ENCODE measurements at places on chromosomes 2 and 18.

GRCh38 chr2:104673225-104673624 is 180.7 kb upstream of the POU3F3 start:
- no peak for DNase-seq

DNA sequence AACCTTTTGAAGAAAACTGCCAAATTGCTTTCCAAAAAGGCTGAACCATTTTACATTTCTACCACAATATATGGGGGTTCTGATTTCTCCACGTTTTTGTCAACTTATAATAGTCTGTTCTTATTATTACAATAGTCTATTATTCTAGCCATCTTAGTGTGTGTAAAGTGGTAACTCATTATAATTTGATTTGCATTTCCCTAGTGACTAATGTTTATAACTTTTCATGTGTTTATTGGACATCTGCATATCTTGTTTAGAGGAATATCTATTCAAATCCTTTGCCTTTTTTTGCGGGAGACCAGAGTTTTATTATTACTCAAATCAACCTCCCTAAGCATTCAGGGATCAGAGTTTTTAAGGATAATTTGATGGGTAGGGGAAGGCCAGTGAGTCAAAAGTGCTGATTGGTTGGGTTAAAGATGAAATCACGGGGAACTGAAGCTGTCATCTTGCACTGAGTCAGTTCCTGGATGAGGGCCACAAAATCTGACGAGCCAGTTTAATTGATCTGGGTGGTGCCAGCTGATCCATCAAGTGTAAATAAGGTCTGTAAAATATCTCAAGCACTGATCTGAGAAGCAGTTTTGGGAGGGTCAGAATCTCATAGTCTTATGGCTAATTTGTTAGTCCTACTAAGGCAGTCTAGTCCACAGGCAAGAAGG is 303.4 kb upstream of the NCKAP5 start:
- no peak for DNase-seq

- no peak for DNase-seq
Observed at GRCh38 chr2:38932586-38932985, 42.9 kb downstream of the ARHGEF33 start.

- DNase-seq: no peak
Observed at GRCh38 chr2:144248350-144249034, 271.4 kb downstream of the ZEB2 start.

DNA sequence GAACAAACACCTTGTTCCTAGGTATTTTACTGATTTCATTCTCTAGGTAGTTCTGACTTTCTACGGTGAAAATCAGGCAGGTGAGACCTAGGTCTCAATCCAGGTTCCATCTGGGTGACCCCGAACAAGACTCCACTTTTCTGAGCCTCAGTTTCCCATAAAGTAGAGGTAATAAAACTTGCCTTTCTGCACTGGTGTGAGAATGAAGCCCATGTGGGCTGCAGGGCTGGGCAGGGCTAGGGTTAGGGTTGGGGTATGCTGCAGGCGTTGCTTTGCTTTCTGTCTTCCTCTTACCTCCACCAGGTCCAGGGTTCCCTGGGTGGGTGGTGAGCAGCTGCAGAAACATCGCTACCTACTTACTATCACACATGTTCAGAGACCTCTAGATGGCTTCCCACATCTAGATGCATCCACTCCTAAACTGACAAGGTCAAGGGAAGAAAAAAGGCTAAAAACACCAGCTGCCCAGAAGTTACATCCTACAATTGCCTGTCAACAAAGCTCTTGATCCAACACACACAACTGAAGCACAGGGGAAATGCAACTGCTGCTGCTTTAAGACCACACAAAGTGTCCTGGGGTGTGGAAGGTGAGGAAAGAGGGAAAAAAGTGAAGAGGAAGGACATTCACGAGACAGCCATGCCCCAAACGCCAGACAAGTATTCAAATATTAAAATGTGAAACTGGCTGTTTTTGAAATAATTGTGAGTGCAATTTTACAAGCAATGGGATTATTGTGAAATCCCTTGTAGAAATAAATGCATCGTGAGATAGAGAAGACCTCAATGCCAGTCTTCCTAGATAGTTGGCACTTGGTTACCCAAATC is 23.5 kb downstream of the MBP start:
- no peak for DNase-seq

DNA sequence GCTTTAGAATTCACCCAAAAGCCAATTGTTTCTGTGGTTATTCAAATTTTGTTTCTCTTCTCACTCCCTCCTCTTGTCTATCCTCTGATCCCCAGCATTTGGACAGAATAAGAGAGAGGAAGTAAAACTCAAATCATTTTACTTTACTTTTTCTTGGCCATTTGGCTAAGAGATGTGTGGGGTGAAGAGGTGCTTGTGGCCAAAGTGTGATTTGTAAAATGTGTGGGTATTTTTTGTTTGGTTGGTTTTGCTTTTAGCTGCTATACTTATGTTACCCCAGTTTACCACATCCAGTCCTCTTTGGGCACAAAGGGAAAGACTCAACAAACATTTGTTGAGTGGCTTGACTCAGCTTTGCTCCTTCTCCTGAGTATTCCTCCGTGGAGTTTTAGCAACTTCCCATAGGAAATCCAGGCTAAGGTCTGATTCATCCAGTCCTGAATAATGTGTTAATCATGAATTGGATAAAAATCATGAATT is 109.1 kb upstream of the CYP1B1 start:
- no peak for DNase-seq

DNA sequence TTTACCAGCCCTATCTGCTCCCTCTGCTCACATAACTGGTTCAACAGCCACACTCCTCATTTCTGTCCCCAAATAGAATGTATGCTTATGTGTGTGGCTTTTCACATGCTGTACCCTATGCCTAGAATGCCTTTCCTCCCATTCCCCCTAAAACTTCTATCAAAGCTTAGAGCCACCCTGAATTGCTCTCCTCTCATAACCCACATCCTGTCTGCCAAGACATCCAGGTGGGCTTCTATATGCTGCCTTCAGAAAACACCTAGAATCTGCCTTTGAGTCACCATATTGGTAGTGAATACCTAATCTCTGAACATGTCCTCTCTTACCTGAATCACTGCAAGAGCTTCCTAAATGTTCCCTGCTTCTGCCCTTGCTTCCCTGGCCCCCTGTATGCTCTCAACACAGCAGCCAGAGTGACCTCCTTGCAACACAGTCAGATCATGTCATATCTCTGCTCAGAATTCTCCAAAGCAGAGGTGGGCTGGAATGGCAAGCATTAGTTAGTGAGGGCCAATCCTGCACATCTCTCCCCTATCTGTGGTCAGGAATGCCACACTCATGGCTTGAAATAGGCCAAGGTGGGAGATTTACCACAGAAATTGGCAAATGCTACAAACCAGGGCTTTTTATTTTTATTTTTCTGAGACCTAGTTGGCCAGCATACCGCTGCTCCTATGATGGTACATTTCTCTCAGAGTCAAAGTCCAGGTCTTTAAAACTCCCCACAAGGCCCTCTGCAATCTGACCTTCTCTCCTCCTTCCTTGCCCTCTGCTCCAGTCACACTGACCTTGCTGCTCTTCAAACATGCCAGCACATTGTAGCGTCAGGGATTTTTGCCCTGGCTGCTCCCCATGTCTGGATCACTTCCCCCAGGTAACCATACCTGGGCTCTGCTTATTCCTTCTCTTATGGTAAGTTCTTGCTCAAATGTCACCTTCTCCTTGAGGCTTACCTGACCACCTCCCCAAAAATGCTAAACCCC is 111.8 kb upstream of the STON1 start:
- DNase-seq: no peak

GRCh38 chr2:46917628-46918027 is 2.0 kb upstream of the MCFD2 start:
- no peak for DNase-seq

DNA sequence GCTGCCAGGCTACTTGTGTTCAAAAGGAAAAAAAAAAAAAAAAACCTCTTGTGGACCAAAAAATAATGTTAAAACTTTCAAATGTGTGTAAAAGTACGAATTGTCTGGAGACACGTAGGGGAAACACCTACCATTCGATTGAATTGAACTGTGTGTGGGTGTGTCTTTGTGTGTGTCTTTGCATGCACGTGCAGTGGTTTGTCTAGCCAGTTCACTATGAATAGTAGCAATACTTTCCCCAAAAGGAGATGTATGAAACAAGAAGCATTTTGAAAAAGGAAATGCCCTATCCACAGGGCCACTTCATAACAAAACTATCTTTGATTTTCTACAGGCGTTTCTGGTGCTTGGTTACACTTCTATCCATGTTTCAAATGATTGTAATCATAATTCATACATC is 186.8 kb downstream of the RPRM start:
- no peak for DNase-seq

DNA sequence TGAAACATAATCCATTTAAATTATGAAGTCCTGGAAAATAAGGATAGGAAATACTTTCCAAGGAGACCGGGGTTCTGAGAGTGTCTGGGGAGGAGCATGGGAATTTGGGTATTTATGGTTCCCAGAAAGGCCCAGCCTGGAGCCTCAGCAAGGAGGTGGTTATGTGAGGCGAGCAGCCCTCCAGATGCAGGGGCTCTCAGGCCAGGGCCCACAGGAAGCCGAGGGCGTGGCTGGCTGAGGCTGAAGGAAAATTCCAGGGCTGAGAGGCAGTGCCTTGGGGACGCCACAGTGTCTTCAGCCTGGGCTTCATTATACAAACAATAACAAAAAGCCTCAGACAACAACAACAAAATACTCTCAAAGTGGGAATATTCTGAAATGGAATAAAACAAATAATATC is 86.9 kb upstream of the SERPINE2 start:
- DNase-seq: no peak

DNA sequence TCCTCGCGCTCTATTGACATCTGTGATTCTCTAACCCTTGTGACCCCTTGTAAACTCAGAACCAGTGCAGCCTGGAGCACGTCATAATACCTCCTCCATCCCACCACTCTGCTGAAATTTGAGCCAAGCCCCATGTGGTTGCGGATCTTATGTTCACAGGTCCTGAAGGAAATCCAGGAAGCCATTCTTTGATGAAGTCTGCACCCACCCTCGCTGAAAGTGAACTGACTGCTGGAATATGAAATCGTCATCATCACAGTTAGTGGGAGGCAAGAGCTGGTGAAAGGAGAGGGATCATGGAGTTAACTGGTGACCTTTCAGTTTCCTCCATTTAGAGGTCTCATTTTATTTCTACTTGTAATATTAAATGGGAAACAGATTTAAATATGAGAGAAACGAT is 21.6 kb downstream of the ZEB2 start:
- no peak for DNase-seq

- DNase-seq: no peak
Observed at GRCh38 chr2:57333221-57333620, 713.4 kb upstream of the VRK2 start.

DNA sequence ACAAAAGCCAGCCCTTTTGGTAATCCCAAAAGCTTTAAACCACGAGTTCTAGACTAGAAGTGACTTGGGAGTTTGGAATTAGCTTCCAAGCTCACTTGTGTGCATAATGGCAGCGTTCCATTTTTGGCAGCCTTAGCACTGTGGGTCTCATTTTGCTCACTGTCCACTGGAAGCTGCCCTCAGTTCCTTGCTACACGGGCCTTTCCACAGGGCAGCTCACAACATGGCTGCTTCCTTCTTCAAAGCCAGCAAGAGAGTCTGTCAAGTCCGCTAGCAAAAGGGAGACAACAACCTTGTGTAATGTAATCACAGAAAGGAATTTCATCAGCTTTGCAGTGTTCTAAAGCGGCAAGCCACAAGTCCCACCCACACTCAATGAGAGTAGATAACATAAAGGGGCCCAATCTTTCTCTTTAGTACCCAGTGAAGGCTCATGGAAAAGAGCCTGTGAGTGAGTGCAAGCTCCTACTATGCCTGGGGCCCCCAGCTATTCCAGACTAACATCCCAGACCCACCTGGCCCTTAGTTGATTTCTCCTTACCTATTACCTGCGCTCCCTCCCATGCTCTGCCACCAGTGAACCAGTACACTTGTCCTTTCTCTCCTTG is 239.7 kb upstream of the FBXO11 start:
- DNase-seq: no peak

DNA sequence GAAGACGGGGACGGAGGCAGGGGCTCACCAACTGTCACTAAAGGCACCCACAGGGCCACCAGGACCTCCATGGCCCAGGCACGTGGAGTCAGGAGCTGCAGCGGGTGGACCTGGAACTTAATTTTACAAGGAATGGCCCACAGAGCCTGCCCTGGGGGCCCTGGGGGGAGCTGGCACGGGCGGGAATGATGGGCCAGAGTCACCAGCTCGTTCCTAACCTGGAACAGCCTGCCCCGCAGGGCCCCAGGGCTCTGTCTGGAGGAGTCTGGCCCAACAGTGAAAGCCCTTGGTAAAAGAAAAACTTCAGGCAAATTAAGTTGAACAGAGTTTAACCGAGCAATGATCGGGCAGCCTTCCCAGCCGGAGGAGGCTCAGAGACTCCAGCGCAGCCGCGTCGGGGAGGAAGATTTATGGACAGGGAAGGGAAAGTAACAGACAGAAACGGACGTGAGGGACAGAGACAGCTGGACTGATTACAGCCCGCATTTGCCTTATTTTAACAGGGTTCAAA is 118.4 kb upstream of the TMEM18 start:
- no peak for DNase-seq
